ENCODE measurements at places on chromosomes 1 and 21.

GRCh38 chr21:26850116-26850643 is 5.0 kb upstream of the ADAMTS1 start:
- DNase-seq: no peak

GRCh38 chr1:101474039-101474665 is 237.3 kb downstream of the S1PR1 start:
- no peak for DNase-seq

GRCh38 chr1:218527737-218528136 is 182.6 kb downstream of the TGFB2 start:
- no peak for DNase-seq

- no peak for DNase-seq
Observed at GRCh38 chr1:90012300-90012699, 17.4 kb downstream of the ZNF326 start.

GRCh38 chr1:201149400-201149799 is 4.9 kb downstream of the TMEM9 start:
- DNase-seq: no peak

- no peak for DNase-seq
Observed at GRCh38 chr1:168343566-168343965, 62.9 kb downstream of the TBX19 start.

DNA sequence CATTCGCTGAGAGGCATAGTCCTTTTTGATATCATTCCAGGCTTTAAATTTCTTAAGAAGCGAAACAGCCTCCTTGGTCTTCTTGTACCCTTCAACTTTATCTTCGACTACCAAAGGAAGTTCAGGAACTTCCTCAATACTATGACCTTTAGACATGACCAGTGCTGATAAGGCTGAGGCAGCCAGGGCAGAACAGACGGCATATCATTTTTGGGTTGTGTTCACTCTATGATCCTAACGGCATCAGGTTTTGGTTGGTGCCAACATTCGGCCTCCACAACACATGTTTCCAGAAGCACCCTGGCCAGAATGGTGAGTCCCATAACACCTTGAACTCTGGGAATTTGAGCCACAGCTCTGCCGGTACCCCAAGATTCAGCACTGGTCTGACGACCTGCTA is 31.4 kb upstream of the MYOC start:
- no peak for DNase-seq

GRCh38 chr1:6574025-6574620 is 5.7 kb upstream of the ZBTB48 start:
- DNase-seq: no peak

DNA sequence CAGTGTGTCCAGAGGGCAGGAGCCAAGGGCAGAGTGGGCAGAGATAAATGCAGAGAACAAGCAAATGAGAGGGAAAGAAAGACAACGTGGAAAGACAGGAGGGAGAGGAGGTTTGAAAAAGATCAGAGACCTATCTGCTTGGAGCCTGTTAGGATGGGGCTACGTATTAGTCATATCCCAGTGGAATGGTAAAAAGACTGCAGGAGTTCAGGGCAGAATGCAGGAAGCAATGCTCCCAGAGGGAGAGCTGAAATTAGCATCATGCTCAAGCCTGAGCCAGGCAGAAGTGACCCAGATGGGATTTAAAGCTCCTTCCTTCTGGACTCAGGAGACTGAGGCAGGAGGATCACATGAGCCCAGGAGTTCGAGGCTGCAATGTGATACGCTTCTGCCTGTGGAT is 261.3 kb upstream of the CHRM3 start:
- DNase-seq: no peak

- DNase-seq: no peak
Observed at GRCh38 chr1:119660253-119661083, 12.4 kb upstream of the ZNF697 start.

GRCh38 chr1:184504040-184504954 is 117.5 kb downstream of the C1orf21 start:
- no peak for DNase-seq

DNA sequence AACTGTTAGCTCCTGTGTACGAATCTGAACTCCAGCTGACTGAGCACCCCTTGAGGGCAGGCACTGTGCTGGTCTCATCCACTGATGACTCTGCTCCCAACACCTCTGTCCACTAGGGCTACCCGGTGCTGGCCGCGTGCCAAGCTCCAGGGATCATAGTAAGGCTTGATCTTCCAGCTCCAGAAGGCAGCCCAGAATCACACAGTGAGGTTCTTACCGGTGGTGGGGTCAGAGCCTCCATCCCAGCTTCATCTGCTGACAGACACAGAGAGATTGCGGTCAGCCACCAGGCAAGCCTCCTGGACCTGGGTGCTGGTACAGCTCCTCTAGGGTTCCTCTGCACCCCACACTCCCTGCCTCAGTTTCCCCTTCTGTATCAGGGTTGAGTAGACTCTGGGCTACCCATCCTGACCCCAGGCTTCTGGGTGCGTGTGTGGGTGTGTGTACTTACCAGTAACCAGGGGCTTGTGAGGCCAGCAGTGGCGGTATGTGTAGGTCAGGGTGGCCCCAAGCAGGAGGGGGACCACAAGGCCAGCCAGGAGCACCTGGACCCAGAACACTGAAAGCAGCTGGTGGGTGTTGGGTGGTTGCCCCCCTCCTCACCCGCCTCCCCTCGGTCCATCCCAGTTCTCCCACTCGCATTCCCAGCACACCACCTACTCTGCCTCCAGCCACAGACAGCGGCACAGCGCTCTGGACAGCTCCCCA is 3.4 kb downstream of the TNFRSF25 start:
- DNase-seq: no peak

DNA sequence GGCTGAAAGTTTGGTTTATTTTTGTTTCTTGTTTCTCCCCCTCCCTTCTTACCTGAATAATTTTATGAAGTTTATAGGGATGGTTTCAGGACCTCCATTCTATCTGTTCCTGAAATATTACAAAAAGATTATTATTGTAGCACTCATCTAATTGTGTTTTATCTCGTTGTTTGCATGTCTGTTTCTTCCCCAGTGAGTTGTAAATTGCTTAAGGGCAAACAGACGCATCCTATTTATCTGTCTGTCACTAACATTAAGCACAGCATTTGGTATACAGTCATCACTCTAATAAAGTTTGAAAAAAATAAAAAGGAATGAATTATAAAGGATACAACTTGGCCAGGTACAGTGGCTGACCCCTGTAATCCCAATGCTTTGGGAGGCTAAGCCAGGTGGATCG is 123.5 kb downstream of the LRRC7 start:
- no peak for DNase-seq

- DNase-seq: peak; percentile 50
Observed at GRCh38 chr21:44065428-44065827, 41.8 kb upstream of the PWP2 start.

GRCh38 chr1:19683351-19683750 is 18.7 kb downstream of the HTR6 start:
- no peak for DNase-seq

- no peak for DNase-seq
Observed at GRCh38 chr21:30058928-30059327, 107.7 kb downstream of the CLDN17 start.

GRCh38 chr1:29466258-29466657 is 229.9 kb downstream of the PTPRU start:
- no peak for DNase-seq

DNA sequence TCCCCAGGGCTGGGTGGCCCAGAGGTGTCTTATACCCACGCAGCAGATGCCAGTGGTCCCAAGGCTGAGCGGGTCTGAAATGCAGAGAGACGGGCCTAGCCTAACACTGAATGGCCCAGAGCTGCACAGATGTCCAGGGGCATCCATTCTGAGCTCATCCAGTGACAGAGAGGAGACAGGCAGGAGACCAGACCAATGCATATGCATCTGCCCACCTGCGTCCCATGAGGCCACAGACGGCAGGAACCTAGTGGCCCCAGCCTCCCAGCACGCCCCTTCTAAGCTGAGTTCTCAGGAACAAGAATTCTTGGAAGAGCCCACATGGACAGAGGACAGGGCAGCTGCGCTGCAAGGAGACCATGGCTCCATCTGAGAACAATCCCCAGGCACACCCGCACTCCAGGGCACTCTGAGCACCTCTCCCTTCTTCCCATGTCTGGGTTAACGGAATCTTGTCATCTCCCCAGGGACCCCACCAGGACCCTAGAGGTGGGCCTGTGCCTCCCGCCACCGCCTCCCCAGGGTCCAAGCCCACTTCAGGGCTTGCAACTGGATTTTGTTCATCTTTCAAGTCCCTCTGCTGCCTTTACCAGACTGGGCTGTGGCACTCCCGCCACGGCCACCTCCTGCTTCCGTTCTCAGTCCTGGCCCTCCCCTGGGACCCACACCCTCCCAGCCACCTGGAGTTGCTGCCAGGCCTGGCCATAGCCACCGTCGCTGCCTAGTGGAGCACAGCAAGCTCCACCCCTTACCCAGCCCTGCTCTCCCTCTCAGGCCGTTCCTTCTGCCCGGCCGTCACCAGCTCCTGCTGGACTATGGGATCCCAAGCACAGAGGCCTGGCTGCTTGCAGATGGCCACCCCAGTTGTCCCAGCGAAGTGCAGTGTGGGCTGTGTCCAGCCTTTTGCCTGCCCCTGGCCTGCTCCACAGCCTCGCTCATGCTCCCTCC is 3.3 kb downstream of the WNT3A start:
- DNase-seq: no peak

DNA sequence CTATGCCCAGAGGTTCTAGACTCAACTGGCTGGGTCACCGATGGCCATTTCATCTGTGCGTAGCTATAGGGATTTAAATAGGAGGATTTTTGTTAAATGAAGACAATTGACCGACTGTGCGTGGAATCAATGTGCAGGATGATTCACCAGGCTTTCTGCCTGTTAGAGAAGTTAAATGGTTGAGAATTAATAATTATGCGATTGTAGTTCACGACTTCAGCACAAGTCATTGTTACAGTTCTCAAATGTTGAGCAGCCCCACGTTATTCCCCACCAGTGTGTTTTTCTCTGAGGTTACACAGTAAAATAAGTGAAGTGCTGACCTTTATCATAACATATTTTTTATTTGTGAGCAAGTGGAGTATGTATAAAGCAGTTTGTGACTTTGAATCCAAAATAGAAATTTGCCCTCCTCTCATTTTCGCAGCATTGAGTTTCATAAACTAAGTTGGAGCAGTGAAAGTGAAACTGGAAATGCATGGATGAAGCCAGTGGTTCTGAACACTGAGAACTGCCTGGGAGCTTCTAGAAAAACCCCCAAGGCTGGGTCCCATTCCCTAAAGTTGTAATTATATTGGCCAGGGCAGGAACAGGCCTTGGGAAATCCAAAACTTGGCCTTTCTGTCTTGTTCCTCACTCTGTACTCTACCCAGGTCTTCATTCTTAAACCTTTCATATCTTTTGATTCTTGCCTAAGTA is 102.6 kb downstream of the GALNT2 start:
- DNase-seq: no peak

DNA sequence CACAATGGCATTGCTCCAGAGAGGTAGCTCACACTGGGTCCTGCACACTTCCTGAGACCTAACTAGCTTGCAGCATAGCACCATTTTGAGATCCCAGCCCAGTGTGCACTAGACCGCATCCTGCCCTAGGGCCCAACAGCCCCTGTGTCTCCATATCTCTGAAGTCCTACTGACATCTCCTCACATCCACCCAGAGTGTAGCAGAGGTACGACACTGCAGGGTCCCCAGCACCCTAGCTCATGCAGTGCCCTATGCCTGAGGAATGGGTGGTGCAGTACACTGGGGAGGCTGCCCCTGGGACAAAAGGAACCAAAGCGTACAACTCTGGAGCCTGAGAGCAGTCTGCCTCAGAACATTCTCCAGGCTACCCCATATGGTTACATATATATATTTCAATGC is 111.4 kb upstream of the DEPDC1 start:
- DNase-seq: no peak

GRCh38 chr1:56034847-56035481 is 544.4 kb downstream of the PLPP3 start:
- no peak for DNase-seq

DNA sequence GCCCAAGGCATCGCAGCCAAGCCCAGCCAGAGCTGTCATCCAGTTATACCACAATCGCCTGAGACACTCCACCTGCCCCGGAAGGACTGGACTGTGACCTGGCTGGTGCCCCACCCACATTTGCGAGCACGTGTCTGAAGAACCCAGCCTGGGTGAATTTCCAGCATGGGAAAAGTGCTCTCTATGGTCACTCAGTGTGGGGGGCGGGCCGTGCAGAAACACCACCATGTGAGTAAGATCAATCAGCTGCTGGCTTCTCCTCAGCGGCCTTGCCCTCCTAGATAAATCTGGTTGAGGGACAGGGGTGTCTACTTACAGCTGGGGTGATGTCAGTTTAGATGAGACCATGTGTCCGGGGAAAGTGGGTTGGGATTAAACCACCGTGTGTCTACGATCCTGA is 44.8 kb downstream of the URB1 start:
- DNase-seq: no peak

DNA sequence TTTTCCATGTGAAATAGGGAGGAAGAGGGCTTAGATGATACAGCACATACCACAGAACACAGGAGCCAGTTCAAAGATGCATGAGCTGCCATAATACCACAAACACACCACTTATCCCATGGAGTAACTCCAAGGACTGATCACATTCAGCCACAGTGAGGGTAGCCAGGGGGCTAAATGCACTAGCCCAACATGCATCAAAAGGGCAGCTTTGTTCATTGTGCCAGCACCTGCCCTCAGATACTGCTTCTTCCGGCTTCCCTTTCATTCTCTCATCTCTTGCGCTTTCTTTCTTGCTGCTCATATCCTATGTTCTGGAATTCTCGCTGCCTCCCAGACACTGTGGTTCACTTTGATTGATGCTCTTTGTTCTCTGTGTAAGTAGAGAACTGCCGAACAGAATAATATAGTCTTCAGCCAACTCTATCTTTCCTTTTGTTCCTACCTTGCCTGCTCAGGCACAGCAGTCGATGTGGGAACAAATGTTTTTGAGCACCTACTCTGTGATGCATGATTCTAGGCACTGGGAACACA is 50.0 kb upstream of the SYT6 start:
- no peak for DNase-seq

- no peak for DNase-seq
Observed at GRCh38 chr1:230784163-230784562, 37.0 kb downstream of the CAPN9 start.

DNA sequence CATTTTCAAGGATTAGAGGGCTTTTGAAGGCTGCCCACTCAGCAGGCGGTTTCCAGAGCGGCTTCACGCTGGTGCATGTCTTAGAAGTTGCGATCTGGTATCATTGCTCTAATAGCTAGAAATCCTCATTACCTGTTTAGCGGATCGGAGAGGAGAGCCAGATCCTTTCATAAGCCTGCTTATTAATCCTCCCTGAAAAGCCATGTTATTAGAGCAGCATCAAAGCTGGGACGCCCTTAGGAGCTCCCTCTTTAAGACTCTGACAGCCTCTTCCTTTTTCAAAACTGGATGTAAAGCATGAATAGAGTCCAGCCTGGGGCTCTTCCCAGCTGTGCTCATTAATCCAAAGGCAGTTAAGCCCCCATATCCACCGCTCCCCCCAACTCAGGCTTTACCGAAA is 13.9 kb upstream of the CTSE start:
- no peak for DNase-seq

All from stimulated activated CD4-positive, alpha-beta T cell treated with anti-CD3 and anti-CD28 coated beads, Interleukin-15, amount 100 ng/mL, for 1 hour (primary cell).